ENCODE measurements at places on chromosomes 6 and 20.

DNA sequence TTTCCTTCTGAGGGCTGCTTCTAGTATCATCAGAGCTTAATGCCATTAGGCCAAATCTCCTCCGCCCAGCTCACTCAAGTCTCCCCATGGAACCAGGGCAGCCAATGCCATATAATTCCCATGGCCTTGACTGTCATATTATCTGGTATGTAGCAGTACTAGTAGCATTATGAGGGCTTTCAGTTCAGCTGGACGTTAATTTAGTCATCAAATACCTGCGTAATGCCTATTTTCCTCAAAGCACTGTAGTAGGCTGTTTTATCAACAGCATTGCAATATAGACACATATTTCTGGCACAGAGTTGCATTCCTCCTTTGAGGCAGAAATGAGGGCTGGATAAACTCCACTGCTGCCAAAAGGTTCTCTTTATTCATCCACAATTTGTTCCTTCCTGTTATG is 1.7 kb downstream of the KCTD20 start:
- DNase-seq, result no peak

GRCh38 chr20:35981969-35982368 is 13.6 kb downstream of the CNBD2 start:
- no peak for DNase-seq

GRCh38 chr20:44052166-44052565 is 134.8 kb downstream of the JPH2 start:
- no peak for DNase-seq

DNA sequence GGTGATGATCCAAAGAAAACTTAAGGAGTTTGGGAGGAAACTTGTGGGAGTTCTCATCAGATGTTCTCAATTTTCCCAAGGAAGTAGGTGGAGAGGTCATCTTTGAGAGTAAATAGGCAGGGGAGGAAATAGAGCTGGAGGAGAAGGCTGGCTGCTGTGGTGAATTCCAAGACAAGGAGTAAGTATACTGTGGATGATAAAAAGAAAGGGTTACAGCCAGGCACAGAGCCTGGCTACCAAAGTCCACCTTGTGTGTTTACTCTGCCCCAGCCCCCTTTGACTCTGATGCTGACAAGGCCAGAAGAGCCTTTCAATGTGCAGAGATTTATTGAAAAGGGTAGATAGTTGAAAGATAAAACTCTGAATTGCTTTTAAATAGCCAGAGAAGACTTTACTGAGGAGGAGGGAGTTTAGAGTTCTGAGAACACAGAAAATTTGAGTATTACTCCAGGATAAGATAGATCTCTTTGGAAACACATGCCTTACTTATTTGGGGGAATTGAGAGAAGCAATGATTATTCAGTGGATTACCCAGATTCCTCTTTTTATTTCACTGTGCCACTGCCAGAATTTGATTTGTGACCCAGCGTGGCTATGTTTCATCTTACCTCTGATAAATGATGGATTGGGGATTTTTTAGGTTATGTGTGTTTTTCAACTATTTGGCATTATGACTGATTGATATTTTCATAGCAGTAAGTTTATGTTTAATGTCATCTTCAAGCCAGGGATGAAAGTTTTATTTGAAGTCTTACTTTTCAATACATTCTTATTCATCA is 182.6 kb upstream of the JAG1 start:
- DNase-seq, result no peak

- no peak for DNase-seq
These were observed 306.9 kb downstream of the DHX35 start for GRCh38 chr20:39268981-39269461.

DNA sequence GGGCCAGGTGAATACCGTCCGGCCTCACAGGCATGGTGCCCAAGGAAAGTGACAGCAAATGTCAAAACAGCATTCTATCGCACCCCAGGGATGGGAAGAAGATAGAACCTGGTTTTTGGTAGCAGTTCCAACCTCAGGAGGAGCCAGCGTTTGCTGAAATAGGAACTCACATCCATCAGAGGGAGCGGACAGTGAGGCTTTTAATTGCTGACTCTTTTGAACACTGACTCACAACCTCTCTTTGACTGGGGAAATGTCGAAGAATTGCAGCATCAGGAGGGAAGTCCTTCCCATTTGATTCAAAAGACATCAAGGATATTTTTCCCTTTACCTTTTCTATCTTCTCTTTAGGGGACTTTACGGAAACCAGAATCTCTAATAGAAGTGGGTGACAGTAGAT is 114.2 kb downstream of the UNC5CL start:
- no peak for DNase-seq

DNA sequence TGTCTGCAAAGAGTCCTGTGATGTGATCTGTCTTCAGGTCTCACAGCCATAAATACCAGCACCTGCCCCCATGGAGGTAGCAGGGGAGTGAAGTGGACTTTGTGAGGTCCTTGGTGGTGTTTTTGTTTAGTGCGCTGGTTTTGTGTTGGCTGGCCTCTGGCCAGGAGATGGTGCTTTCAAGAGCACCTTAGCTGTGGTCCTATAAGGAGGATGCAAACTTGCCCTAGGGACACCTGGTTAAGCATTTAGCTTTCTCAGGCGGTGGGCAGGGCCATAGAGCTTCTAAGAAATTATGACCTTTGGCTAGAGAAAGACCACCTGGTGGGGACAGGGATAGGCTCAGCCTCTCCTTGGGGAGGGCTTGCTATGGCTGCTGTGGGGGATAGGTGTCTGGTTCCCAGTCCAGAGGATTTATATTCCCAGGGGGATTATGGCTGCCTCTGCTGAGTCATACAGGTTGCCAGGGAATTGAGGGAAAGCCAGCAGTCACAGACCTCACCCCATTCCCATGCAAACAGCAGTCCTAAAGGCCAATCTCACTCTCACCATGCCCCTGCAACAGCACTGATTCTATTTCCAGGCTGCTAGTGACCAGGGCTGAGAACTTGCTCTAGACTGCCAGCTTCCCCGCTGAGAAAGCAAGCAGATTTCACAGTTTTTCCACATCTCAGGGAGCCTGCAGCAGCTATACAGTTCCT is 259.3 kb downstream of the TFAP2B start:
- DNase-seq, result no peak

GRCh38 chr6:130859161-130859867 is 32.1 kb downstream of the SMLR1 start:
- no peak for DNase-seq

DNA sequence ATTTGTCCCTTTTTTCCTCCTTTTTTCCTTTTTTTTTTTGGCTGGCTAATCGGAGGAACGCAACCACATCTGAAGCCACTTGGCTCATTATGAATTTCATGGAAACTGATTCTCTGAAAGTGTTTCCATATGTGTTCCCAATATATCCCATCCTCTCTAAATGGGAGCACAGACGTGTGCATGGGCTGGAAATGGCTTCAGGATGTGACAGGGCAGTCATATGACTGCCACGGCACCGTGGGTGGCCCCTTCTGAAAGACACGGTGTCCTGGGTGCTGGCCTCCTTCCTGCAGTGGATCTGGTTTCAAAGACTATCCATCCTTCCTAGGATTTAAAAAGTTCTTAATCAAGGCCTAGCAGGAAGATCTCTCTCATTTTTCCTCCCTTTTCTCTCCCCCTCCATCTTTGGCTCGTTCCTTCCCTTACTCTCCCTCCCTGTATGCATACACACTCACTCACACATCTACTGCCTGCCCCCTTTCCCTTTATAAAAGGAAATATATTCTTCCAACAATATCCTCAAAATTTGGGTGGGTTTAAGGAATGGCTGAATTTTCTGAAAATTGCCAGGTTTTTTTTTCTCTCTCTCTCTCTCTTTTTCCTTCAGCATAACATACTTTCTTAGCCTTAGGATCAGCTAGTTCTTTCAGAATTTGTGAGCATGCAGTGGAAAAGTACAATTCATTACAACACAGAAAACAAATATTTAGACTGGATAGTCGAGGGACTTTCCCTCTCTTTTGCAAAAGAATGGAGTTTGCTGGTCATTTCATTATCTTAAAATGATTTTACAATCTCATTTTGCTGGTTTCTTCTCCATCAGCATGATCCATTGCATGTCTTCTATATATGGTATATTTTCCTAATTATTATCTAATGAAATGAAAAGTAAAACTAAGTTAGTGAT is 161.2 kb upstream of the SUPT3H start:
- no peak for DNase-seq

- DNase-seq, result no peak
These were observed 22.4 kb downstream of the MAP7 start for GRCh38 chr6:136527831-136528230.

DNA sequence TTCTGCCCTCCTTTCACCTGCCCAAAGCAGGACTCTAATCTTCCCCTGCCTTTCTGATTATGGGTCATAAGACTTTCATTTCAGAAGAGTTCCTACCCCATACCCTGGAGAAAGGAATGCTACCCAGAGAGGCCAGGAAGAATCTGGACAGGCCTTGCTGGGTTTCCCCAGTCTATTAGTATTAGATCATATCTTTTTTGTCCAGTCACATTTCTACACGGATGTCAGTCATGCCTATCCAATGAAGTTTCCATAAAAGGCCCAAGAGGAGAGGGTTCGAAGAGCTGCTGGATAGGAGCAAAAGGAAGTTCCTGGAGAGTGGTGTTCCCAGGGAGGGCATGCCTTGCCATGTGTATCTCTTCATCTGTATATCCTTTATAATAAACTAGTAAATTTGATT is 3.2 kb downstream of the POLH start:
- DNase-seq, result no peak

GRCh38 chr6:33217681-33218080 is 9.4 kb downstream of the RING1 start:
- DNase-seq, result no peak

- DNase-seq, result no peak
These were observed 118.8 kb downstream of the TINAG start for GRCh38 chr6:54426995-54427394.

DNA sequence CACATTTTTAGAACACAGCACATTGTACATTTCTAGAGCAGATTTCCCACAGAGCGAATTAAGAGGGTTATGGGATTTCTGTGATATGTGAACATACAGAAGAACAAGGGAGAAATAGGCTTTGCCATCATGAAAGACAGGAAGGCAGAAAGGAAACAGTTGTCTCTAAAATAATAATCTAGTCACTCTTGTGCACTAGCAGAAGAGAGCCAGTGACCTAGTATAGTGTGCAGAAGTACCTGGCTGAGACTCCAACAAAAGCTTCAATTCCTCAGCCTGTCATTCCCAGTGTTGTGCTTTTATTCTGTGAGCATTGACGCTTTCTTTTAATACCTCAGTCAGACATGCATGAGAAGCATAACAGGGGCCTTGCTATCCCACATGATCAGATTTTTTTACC is 17.8 kb upstream of the DCBLD1 start:
- DNase-seq, result no peak

DNA sequence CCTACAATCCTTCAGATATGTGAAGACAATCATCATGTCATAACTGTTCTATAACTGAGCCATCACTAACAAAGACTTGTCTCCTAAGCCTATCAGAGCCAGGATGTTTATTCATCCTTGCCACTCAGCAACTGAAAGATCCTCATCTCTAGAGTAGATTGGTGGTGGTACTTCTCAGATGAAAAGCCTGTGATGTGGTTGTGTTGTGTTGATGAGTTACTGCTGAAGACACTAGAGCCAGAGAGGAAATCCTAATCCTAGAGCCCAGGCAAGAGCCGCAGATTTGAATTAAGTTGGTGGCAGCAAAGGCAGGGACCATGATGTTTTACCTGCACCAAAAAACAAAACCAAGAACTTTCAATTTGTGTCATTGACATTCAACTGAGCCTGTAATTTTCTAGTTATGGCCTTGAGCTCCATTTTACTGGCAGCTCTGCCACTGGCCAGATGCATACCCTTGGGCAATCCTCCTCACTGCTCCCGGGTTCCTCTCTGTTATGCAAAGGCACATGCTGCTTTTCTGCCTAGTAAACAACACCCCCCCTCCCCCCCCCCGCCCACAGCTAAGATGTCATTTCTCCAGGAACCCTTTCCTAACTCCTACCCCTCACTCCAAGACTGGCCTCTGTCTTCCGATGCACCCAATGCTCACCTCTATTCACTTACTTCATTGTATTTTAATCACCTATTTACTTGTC is 50.2 kb upstream of the REV3L start:
- DNase-seq, result no peak

- no peak for DNase-seq
These were observed 88.0 kb upstream of the MANEA start for GRCh38 chr6:95489185-95489863.

GRCh38 chr6:11241793-11242201 is 9.3 kb upstream of the NEDD9 start:
- no peak for DNase-seq

- DNase-seq, result no peak
These were observed 57.1 kb upstream of the RBM24 start for GRCh38 chr6:17224056-17224455.

- DNase-seq, result no peak
These were observed 5.3 kb upstream of the NKX2-2 start for GRCh38 chr20:21519136-21519584.

GRCh38 chr6:152348116-152348515 is 289.0 kb downstream of the SYNE1 start:
- DNase-seq, result no peak

DNA sequence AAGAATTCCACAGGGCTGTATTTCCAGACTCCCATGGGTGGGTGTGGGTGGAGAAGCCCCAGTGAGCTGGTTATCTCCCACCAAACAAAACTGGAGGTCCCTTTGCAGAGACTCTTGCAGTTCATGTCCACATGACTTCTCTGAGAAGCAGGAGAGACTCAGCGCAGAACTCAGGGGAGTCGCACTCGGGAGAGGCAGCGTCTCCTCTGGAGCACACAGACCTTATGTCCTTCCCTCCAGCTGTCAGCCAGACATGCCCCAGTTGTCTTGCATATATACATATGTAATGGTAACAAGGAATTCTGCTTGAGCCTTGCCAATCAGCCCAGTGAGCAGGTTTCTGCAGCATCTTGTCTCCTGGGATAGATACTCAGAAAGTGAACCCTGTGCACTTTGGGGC is 23.8 kb downstream of the MYT1 start:
- no peak for DNase-seq

DNA sequence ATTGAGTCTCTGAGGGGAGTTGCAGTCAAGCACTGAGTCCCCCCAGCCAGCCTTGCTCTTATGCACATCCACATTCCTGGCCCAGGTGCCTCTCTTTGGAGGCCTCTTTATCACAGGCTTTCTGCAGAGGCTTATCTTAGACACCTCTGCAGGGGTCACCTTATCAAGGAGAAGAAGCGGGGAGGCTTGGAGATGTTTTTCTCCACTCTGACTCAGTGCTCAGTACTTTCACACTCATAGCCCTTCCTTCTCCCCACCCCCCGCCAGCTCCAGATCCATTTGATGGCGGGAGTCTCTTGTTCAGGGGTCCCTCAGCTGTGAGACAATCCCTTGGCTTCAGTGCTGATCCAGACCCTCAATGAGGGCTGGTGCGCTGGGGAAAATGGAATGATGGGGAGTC is 132.1 kb upstream of the TSHZ2 start:
- no peak for DNase-seq

GRCh38 chr6:93423542-93423941 is 4.2 kb upstream of the EPHA7 start:
- no peak for DNase-seq

- no peak for DNase-seq
These were observed 92.1 kb upstream of the EMILIN3 start for GRCh38 chr20:41458761-41459160.

DNA sequence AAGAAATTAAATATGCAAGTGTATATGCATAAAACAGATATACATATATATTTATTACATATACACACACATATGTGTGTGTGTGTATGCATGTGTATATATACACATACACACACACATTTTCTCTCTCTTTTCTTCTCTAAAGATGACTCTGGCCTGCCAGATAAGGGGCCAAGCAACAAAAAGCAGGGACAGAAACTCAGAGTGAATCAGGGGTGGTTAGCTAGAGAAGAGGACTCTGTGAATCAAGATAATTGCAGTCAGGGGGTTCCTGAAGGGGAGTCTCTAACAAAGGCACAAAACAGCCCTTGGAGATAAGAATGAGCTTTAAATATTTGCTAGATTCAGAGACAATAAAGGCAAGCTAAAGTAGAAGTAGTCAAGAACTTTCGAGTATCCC is 650.5 kb downstream of the UTRN start:
- no peak for DNase-seq

All from stimulated activated CD4-positive, alpha-beta T cell treated with anti-CD3 and anti-CD28 coated beads, Interleukin-1b, Interleukin-23, amount 100 ng/mL, for 1 hour (primary cell).